ENCODE measurements at places on chromosomes 6 and 20.

- no peak for DNase-seq
Observed at GRCh38 chr6:156869980-156870398, 92.8 kb downstream of the ARID1B start.

- no peak for DNase-seq
Observed at GRCh38 chr6:41840326-41840725, 52.8 kb downstream of the TOMM6 start.

DNA sequence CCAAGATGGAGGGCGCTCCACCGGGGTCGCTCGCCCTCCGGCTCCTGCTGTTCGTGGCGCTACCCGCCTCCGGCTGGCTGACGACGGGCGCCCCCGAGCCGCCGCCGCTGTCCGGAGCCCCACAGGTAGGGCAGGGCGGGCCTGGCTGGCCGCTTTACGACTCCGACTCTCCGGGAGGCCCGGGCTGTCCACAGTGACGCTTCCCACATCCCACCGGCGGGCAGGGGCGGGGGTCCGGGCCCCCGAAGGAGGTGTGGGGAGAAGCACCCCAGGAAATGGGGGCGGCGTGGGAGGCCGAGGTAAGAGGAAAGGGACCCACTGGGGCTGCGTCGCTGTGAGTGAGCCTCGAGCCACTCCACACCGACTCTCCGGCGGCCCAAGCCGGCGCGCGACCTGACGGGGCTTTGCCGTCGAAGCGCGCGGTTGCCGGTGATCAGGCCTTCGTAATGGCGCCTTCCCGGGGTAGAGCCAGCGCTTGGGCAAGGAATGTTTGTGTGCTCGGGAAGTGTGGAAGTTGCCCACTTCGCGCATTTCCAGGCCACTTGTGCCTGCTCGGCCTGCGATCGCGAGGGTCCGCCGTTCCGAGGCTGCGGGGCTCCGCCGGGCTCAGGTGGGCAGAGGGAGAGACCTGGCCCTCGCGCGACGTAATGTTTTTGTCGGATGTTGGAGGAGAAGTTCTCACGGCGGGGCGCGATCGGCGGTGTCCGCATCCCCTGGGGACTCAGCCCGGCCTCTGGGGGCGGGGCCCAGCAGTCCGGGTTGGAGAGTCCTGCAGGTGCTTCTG is 427 bp downstream of the GINM1 start:
- no peak for DNase-seq

DNA sequence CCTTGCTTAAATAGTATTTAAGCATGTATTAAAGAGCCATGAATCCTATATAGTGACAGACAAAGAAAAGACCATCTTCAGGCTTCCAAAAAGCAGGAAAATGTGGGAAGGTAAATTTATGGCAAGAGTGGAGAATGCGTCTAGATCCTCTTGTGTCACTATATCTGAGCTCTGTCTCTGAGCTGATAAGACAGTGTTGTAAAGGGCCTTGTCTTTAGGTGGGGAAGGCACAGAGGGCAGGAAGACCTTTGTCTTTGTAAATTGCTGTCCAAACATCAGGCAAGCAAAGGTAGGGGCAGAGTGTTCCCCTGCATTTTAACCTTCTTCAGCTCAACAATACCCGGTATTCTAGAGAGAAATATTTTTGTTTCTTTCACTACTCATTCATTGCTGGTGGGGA is 33.9 kb upstream of the MBOAT1 start:
- no peak for DNase-seq

DNA sequence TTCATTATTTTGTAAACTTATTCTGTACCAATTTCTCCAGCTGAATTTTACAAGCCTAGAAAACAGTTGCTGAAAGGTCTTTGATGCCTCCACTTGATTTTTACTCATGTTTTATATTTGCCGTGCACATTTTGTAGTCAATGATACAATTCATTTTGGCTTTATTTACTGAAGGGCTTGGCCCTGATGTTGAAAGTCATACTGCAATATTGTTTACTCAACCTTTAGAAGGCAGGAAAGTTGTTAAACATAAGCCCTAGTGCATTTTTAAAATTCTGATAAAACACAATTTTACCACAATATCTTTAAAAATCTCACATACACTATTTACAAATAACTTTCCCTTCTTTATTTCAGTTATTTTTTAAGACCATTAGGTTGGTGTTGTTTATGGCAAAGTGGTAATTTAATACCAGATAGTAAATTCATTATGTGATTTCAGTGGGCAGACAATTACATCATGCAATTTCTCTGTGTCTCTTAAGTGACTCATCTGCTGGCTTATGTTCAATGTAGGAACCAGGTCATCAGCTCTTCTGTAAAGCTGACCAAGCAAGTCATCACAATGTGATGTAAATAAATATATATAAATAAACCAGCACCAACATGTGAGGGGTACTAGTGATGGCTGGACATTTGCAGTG is 121.1 kb upstream of the SLC35B3 start:
- peak; percentile 47 for DNase-seq

GRCh38 chr6:115203381-115203780 is 857.3 kb downstream of the FRK start:
- DNase-seq: no peak

GRCh38 chr6:28817808-28818145 is 106.0 kb downstream of the TRIM27 start:
- DNase-seq: no peak

DNA sequence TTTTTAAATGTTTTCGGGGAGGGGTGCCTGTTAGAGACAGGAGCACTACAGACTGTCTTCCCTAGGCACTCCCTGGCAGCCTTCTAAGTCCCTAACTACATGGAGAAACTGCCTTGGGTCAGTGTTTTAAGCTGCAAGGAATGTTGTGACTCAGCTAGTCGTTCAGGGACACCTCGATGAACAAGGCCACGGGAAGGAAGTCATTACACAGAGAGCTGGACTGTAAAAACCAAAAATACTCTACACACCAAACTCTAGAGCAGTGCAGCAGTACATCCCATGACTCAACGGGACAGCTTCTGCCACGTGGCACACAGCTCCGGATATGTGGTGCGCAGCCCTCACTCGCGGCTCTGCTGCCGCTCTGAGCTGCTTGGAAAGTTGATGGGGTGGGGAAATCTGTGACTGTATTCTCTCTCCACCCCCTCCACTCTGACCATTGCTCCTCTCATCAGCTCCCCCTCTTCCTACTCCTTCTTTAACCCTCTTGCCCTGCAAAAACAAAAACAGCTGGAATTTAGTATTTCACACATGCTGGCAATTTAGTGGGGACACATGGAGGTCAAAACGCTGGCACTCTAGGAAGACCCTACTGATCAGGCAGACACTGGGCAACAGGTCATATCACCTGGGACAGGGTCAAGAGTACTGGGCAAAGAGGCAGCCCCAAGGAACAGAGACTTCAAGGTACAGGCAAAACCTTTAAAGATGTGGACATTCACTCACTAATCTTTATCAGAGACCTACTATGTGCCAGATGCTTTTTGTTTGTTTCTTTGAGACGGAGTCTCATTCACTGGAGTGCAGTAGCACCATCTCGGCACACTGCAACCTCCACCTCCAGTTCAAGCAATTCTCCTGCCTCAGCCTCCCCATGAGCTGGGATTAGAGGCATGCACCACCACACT is 10.9 kb upstream of the LPIN3 start:
- peak; percentile 100 for DNase-seq

DNA sequence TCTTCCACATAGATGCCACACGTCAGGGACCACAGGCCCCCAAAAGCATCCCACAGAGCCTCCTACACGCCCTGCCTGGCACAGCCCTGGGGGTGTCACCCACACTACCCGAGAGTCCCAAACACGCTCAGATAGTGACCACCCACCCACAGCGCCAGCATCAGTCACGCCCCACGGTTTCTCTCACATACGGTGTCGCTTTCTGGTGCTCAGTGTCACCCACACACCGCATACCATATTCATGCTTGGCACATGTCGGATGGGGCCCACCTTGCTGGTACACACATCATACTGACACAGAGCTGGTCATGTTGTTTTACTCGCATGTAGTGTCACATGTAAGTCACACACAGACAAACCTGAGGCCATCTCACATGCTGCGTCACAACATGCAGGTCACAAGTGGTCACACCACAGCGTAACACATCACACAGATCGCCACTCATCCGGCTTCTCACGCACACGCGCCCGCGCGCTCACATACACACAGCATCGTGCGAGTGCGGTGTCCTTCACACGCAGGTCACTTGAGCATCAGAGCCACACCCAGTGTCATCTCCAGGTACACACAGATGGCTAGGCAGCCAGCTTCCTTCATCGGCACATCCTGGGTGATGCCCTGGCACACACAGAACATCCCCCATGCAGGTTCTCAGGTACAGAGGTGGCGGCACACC is 3.4 kb downstream of the TEAD3 start:
- no peak for DNase-seq

- no peak for DNase-seq
Observed at GRCh38 chr6:56033401-56033800, 158.0 kb upstream of the BMP5 start.

DNA sequence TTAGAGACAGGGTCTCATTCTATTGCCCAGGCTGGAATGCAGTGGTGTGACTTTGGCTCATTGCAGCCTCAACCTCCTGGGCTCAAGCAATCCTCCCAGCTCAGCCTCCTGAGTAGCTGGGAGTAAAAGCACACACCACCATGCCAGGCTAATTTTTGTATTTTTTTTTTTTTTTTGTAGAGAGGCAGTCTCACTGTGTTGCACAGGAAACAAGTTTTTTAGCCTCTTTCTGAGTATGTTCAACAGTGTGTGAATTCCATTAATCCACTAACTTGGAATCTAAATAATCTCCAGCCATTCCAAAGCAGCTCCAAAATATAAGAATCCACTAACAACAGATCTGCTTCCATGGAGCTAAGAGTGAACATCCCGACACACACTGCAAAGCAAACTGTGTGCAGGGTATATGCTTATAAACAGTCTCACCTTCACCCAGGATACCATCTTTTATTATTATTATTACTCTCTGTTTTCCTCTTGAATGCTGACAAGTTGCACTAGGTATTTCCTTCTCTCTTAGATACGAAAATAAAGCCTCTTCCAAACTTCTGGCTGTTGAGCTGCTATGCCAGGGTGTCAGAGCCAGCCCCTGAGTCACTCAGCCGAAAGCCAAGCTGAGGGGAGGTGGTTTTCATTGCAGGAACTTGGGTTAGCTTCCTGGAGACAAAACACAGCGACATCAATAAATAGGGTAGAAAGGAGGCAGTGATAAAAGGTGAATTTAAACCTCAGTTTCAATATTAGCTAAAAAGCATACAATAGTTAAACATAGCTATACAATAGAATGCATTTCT is 264.9 kb downstream of the HIVEP2 start:
- DNase-seq: no peak

- DNase-seq: no peak
Observed at GRCh38 chr6:164579035-164579434, 730.4 kb downstream of the C6orf118 start.

All from RCC 7860 (cell line).